ENCODE measurements at places on chromosomes 2 and 18.

DNA sequence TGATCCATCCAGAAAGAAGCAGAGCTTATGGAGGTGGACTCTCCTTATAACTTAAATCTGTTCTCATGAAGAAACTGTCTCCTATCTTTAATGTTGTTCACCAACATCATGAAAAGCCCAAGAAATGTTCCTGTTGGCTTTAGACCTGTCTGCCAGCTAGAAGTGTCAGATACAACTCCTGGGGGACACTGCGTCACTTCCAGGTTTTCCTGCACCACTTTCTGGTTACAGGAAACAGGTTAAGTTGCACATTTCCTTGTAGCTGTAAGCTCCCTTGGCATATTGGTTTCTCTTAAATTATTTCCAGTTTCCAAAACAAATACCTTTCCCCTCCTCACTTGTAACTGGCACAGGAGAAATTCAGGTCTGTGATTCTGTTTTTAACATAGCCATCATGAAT lies 2.9 kb downstream of the CEP68 start:
- DNase-seq: no peak

GRCh38 chr18:72863754-72864153 lies 4.0 kb downstream of the NETO1 start:
- DNase-seq: no peak

GRCh38 chr18:57337890-57338289 lies 14.5 kb upstream of the ST8SIA3 start:
- no peak for DNase-seq

DNA sequence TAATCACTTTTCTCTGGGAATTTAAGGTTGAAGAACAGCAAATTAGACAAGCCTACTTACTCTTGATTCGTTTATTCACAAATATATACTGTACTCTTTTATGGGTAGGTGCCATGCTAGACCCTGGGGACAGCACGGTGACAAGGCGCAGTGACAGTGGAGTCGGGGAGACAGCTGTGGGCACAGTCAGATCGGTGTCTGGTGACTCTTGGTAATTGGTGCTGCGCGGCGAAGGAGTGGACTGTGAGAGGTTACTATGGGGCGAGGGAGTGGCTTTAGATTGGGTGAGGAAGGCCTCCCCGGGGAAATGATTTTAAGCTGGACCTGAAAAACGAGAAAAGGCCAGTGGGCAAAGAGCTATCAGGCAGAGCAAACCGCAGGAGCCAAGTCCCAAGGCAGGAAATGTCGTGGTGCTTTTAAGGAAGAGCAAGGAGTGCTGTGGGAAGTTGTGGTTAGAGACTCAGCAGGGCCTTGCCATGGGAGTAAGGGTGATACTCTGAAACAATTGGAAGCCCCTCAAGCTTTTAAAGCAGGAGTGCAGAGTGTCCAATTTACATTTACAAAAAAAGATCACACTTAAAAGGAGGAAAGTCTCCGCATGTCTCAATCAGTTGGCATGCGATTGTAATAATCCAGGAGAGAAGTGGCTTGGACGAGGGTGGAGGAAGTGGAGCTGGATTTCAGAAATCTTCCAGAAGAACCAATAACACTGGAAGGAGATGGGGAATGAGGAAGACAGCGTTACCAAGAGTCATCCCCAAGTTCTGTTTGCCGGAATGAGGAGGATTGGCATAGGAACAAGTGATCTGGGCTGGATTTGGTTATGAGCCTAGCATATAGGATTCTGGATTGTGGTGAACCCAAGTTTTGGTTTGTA lies 36.1 kb upstream of the TXNDC2 start:
- no peak for DNase-seq

DNA sequence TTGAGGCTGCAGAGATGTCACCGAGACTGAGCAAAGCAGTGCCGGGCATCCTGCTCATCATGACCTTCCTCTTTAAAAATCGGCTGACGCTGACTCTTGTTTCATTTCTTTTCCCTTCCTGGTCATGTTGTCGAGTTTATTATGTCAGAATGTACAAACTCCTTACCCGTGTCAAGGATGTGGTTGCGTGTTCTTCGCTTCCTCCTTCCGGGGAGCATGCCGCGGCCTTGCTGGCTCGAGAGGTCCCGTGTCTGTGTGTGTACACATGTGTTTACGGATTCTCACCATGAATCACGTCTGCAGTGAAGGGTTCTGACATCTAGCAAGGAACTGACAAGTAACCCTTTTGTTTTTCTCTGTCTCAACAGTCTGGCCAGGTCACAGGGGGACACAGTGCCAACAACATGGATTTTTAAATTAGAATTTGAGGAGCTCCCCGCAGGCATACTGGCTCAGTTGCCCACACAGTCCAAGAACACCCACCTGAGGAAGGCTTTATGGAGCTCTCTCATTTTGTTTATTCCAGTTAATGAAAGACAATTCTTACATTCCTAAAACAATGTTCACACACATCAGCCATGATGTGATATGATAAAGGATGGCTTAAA lies 60.2 kb downstream of the MYT1L start:
- DNase-seq: no peak

DNA sequence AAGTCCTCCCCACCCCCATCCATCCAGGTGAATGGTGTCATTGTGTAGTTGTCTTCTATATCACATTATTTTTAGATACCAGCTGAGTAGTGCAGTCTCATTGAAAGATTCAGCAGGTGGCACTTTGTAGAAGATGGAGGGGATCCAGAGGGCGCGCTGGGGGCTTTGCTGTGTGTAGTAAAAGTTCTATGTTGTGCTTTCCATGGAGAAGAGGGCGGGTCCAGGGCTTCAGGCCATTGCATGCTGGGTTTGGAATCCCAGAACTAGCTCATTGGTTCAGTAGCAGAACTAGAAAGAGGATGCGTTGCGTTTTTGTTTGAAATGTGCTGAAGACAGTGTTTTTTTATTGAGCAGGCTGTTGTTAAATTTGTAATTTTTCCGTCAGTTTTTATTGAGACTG lies 120.0 kb downstream of the MAP4K4 start:
- no peak for DNase-seq

GRCh38 chr2:58133395-58133794 lies 86.8 kb downstream of the VRK2 start:
- DNase-seq: no peak

DNA sequence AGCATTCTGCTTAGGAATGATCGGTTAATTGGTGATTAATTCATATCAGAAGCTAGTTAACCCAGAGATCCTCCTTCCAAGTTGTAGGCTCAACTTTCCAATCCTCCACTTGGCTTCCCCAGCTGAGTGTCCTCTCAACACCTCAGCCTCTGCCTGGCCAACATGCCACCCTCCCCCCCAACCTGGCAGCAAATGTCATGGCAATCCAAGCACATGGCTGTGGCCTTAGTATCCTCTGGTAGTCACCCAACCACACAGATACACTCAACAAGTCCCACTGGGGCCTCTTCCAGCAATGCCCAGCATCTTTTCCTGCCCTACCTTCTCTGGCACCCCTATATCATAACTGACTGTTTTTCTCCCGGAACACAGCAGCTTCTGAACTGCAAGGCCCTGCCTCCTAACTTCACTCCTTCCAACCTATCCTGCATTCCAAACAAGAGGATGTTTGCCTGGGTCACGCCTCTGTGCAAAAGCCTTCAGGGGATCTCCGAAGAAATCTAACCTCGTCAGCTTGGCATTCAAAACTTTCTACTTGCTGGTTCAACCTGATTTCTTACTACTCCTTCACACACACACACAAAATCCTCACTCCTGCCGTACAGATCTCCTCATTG lies 195.0 kb downstream of the CYP26B1 start:
- DNase-seq: no peak

DNA sequence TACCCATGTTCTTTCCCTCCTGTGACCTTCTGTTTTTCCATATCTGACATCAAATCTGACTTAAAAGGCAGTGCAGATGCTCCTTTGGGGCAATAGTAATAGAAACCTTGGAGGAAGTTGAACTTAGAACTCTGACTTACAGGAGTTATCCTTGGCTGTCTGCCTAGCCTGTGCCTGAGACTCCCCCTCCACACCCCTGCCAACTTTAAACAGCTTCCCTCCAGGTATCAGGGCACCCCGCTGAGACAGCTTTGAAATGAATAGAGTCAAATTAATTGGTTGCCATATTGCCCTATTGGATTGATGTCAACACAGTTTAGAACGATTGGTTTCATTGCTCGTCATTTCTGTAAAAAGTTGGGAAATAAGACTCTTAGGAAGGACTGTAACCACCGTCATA lies 322.0 kb downstream of the PRKCE start:
- no peak for DNase-seq

DNA sequence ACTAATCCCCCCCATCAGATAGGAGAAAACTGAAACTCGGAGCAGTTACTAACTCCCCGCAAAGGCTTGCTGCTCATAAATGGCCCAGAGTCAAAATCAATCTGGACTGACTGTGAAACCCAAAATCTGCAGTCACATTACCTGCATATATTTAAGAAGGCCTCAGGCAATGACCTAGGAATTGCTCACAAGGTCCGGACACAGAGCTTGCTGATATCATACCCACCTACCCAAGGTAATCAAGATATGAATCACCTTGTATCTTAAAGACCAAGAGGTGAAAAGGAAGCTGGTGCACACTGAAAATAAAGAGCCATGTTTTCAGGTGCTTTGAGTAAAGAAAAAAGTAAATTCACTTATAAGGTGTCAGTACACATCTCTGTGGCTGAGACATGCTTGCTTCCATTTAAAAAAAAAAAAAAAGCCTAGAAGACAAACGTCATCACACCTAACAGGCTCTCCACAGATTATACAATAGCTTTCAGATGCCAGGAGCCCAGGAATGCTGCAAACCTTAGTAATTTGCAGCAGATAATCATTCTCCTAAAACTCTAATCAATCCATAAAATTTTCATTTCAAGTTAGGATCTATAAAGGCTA lies 195.4 kb downstream of the ZEB2 start:
- no peak for DNase-seq

DNA sequence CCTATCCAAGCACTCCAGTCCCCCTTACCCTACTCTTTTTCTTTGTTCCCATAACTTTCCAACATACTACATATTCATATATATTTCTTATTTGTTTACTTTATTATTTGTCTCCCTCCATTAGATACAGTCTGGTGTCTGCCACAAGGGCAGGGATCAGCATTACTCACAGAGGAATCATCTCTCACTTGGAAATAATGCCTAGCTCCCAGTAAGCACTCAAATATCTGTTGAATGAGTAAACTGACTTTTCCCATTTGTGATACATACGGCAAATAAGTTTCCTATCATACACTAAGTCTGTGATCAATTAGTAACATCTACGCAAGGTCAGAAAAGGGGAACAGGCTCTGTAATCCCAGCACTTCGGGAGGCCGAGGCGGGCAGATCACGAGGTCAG lies 18.7 kb downstream of the C1D start:
- DNase-seq: no peak

GRCh38 chr2:188797371-188797770 lies 176.8 kb upstream of the COL3A1 start:
- DNase-seq: no peak

DNA sequence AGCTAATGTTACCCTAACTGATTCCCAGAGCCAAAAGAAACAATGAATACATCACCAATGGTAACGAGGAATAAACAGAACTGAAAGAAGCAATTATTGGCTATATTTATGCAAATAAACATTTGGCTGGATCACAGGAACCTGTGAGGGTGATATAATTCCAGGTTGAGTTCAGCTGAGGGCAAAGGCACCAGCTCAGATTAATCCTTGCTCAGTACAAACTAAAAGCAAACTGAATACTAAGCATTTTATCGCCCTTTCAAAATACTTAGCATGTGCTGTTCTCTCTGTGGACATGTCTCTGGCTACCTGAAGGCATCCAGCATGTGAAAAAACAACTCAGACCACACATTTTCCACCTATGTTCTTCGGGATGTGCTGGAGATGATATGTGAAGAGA lies 791.7 kb downstream of the METTL4 start:
- DNase-seq: no peak

DNA sequence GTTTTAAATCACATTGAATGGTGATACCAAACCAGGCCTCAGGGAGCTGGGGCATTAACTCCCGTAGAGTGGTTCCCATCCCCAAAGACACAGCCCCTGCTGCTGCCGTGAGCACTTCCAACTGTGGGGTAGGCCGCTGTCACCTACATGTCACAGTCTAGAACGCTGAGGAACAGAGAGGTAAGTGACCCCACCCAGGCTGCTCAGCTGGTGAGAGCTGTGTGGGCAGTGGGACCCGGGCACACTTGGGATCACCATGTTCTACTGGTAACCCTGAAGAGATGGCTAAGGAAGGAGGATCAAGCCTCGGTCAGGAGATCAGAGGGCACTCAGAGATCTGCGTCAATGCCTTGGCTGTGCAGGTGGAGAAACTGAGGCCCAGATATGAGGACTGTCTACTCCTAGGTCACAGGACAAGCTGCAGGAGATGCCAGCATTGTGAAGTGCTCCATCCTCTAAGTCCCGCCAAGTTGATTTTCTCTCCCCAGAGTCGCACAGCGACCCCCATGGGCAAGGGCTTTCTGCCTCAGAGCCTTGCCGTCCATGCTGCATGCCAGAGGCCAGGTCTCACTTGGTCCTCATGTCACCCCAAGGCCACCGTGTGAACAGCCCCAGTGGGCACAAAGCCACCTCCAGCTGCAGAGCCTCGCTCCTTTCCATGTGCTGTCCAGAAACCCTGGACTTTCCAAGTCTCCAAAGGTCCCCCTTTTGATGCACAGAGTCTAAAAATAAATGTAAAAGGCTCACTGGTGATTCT lies 144.2 kb upstream of the OTOS start:
- no peak for DNase-seq

GRCh38 chr2:150125188-150125587 lies 362.3 kb downstream of the RND3 start:
- DNase-seq: no peak

GRCh38 chr18:2256577-2256976 lies 314.7 kb downstream of the METTL4 start:
- DNase-seq: no peak

DNA sequence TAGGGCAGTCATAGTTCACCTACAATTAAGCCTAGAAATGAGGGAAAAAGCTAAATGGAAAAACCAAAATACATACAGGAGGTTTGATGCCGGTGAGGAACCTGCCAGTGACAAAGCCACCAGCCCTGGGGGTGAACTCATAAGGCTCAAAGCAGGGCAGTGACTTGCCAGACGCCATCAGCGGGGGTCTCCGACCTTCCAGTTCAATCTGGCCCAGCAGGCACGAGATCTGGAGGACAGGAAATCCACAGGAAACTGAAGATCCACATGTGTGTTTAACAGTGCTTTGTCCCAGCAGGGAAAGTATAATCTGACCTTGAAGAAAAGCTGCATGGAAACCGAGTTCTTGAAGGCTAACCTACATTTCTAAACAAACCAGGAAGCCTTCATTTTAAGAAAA lies 60.1 kb downstream of the POLR1A start:
- no peak for DNase-seq

DNA sequence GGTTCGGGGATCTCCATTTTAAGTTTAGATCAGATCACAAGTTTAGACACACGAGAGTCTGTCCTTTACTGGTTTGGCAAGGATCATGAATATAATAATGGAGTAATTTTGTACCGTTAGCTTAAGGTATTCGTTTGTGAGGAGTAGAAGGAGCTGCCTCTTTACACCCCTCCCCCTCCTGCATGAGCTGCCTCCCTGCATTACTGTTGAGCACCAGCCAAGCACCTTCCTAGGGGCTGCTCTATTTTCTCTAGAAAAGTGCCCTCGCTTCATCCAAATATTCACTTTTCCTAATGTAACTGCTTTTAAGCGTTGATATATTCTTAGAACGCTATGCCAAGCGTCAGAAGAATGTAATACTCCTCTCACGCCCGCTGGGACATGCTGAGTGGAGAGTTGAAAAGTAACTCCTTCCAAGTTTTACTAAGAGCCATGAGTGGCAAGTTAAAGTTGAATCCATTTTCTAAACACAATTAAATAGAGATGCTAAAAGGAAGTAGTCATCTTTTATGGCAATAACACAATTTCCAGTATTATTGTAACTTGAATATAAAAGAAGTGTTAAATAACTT lies 25.4 kb upstream of the SCN7A start:
- no peak for DNase-seq

- no peak for DNase-seq
Measured at GRCh38 chr2:142134911-142135310, 4.1 kb upstream of the LRP1B start.
